ELR (cell line): ENCODE measurements at places on chromosomes 3 and 15.

DNA sequence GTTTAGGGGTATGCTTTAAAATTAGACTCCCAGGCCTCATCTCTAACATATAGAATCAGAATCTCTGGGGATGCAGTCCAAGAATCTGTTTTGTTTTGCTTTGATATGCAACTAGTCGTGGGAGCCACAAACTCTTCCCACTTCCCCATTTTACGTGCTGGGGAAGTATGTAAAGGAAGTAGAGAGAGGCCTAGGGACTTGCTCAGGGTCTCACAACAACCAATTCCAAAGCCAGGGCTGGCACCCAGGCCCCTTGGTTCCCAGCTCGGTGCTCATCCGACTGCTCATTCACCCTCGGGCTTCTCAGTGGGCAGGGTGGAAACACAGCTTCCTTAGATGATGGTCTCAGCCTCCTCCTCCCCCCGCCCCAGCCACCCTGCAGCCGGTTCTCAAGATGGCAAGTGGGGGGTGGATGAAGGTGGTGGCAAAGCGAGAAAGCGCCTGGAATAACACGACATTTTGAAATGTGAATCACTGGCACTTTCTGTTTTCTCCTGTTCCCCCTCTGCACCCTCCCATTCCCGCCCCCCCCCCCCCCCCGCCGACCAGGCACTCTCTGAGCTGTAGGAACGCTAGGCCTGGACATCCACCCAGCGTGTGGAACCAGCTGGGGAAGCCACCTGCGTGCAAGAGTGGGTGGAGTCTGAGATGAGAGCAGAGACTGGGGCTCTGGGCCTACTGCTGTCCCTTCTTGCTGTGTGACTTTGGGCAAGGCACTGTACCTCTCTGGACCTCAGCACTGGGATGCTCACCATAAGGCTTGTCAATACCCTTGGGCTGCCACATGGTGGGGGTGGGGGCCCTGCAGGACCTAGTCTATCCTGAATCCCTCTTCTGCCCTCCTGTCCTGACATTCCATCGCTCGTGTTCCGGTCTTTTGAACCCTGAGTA, 214.5 kb downstream of the RPLP1 start:
- DNase-seq, result no peak

GRCh38 chr15:96345560-96346399, 15.3 kb downstream of the NR2F2 start:
- peak; percentile 68 for DNase-seq

GRCh38 chr3:195863121-195864061, 45.0 kb downstream of the TNK2 start:
- peak; percentile 89 for DNase-seq

DNA sequence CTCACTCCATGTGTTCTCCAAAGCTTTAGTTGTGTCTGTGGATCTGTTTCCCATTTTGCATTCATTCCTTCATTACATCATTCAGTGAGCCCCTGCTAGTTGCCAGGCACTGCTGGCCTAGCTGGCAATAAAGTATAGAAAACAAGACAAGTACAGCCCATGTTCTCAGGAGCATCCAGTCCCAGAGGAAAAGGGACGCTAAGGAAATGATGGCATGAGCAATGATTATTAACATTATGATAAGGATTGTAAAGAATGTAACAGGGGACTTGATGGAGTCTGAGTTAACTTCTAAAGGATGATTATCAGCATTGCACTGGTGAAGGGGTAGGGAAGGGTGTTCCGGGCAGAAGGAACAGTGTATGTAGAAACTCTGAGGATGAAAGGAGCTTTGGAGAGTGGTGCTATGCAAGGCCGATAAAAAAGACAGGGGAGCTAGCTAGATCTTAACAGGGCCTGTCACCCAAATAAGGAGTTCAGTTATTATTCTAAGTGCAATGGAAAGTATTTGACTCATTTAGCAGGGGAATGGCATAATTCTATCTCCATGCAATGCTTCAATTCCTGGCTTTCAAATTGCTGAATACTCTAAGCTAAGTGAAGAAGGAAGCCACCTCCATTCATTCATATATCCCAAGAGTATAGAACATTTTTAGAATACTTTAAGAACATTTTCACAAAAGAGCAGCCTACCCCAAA, 258.2 kb upstream of the STT3B start:
- no peak for DNase-seq

DNA sequence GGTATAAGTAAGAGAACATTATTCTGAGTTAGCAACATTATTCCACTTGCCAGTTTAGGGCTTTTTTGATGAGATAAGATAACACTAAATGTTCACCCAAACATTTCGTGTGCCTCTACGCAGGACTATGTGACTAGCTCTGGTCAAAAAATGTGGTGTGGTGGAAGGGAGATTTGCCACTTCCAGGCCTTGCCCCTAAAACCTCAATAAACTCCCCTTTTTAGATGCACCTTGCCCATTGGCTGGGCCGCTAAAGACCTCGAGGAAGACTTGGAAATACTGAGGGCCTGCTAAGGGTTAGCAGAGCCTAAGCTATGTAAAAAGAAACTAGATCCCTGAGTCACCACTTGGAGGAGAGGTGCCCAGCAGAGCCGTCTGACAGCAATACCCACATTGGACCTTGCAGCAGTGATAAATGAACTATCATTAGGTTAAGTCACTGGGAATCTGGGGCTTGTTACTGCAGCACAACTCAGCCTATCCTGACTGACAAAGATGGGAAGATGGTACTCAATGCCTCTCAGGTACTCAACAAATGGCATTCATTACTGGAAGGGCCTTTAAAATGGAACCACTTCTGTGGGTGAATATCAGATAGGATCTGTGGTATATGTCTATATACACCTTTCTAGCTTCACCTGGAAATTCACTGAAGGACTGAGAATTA, 331.5 kb upstream of the TLE3 start:
- no peak for DNase-seq

DNA sequence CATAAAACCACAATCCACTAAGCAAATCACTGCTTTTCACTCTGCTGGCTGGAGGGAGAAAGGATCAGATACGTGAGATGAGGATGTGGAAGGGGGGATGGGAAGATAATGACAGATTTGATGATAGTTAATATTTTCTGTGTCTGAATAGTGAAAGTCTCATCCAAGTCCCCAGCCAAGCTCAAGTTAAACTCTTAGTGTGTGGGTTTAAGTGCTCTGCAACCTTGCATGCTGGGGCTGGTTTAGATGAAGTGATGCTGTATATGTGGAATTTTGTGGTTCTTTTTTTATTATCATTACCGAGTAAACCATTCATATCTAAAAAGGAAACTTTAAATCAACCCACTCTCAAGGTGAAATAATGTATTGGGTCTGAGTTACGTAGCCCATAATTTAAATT, 111.0 kb downstream of the TPRG1 start:
- no peak for DNase-seq

DNA sequence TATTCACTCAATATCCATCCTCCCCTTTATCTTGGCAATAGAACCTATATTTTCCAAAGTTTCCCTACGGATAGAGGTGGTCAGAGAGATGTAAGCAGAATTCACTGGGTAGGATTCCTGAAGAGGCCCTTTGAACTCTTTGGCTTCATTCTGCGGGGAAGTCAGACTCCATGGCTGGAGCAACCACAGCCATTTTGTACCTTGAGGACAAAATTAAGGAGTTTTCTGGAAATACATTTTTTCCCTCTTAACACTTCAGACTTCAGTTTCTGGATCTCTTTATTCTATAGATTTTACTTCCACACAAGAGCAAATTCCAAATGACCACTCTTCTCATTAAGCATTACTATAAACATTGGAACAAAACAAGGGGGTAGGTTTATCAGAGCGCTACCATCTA, 43.3 kb downstream of the ADAMTS9 start:
- no peak for DNase-seq

DNA sequence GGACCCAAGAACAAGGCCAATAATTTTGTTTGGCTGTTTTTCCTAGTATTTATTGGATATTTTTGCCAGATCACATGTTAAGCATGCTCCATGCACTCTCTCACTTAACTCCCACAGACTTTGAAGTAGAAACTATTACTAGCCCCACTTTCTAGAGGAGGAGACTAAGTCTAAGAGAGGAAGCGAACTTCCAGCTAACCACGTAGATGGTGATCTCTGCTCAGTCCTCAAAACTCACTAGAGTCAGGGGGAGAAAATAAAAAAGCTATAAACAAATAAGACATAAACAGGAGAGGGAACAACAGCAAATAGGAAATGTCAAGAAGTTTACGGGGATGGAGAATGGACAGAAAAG, 481.0 kb upstream of the PROK2 start:
- DNase-seq, result no peak

DNA sequence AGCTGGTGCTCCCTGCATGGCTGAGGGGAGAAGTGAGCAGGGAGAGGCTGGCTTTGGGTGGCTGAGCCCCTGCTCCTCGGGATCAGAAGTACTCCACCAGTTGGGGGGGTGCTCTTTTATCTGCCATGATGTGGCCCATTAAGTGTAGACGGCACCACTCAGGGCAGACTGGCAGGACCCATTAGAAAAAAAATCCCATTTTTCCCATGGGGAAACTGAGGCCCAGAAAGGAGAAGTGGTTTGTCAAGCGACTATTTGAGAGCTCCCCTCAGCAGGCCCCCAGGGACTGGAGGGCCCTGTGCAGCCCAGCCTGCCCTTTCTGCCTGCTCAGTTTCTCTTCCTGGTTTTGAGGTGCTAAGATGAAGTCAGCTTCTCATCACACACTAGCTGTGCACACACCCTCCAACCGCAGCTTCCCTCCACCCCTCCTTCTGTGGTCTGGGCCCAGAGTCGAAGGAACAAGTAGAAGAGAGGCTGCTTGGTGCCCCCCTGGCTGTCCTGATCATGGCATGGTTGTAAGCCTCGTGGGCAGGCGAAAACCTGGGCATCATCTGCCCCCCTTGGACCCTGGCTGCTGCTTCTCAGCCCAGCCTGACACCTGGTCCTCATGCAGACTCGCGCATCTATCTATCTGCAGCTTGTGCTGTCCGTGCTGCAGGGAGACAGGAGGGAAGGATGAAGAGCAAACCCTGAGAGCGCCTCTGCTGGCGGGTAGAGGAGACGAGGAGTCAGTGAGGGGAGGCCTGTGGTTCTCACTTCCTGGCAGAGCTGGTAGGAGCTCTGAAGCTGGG, 5.6 kb downstream of the CSK start:
- peak; percentile 75 for DNase-seq

- peak; percentile 83 for DNase-seq
Measured at GRCh38 chr15:52735231-52736089, 54.7 kb downstream of the ONECUT1 start.

GRCh38 chr3:138186221-138186620, 880 bp upstream of the ARMC8 start:
- DNase-seq, result peak; percentile 22

DNA sequence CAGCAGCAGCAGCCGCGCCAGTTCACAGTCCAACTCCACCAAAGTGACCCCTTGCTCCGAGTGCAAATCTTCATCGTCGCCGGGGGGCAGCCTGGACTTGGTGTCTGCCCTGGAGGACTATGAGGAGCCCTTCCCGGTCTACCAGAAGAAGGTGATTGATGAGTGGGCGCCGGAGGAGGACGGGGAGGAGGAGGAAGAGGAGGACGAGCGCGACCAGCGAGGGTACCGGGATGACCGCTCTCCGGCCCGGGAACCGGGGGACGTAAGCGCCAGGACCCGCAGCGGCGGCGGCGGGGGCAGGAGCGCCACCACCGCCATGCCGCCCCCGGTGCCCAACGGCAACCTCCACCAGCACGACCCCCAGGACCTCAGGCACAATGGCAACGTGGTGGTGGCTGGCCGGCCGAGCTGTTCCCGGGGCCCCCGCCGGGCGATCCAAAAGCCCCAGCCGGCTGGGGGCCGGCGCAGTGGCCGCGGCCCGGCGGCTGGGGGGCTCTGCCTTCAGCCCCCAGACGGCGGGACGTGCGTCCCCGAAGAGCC, 224.1 kb upstream of the IL12A start:
- no peak for DNase-seq

DNA sequence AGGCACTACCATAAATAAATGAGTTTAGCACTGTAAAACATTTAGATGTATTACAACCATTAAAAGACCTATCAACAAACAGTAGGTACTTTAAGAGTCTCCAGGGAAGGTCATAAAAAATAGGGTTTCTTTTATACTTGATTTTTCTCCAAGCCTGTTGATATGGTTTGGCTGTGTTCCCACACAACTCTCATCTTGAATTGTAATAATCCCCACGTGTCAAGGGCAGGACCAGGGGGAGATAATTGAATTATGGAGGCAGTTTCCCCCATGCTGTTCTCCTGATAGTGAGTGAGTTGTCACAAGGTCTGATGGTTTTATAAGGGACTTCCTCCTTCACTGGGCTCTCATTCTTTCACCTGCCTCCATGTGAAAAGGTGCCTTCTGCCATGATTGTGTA, 468.9 kb upstream of the UBE2E2 start:
- DNase-seq, result no peak

DNA sequence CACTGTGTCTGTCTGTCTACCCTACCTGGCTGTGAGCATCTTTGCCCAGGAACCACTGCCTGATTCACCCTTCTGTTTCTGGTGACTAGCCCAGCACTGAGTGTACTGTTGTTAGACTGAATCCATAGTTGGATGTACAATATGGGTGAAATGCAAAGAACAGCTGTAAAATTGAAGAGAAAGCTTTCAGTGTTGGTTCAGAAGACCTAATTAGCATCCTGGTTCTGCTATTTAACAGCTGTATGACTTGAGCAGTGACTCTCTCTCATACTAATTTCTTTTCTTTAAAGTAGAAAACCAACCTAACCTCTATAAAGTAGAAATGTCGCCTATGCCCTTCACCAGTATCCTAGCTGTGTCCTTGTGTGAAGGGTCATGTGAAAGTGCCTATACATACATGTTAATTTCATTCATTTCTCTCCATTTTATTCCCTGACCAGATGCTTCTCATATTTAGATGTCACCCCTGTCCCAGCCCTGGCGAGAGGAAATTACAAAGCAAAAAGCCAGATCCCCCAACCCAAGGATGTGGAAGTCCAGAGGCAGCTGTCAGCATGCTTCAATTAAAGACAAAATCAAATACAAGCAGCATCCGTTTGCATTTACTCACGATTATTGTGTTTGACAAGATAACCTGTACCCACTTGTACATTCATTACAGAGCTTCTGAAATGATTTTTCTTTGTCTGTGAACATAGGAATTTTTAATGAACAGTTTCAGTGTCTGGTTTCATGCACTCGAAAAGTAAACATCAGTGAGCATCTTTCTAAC, 305.7 kb upstream of the ICE2 start:
- no peak for DNase-seq

DNA sequence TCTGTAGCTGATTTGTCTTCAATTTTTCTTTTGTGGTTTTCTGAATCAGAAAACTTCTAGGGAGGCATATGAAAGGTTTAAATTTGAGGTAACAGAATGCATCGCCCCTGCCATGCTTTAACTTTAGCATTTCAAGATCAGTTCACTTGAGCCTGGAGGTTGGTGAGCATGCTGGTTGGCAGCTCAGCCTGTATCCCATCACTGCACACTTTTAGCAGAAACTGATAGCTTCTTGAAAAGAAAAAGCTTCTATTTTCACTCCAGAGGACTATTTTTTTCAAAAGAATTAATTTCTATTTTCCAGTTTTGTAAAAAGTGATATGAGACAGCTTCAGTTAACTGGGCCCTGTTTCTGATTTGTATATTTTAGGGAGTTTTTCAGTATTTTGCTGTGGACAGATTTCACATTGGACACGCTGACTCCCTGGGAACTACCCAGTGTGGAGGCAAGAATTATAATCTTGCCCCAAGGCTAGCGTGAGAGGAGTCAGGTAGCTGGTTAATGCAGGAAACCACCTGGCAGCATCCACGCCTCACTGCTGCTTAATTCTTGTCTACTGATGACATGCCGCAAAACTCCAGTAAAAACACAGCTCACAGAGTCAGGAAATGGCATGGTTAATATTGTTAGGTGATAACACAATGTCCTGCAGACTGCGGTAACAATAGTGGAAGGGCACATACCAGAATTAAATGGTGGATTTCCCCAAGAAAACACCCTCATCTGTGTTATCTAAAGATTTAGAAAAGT, 71.4 kb downstream of the DUT start:
- DNase-seq, result no peak
